ENCODE measurements at places on chromosomes 12 and 14. TPM values are rescaled to one million over a fixed set of nuclear protein-coding genes. Genes with fewer than 3 reads are reported as not detected.

PZP gene
- not detected for total RNA-seq

ACSS3 gene
- total RNA-seq, result not detected

CARMIL3 gene
- 0.17 TPM for total RNA-seq

PLEKHG7 gene
- not detected for total RNA-seq

BMP4 gene
- total RNA-seq, result 1.9 TPM

INHBC gene
- total RNA-seq, result 0.14 TPM

CCDC196 gene
- total RNA-seq, result not detected

CRIP1 gene
- 0.50 TPM for total RNA-seq

THAP2 gene
- total RNA-seq, result 3.8 TPM

SLCO1A2 gene
- not detected for total RNA-seq

CD4 gene
- total RNA-seq, result 1.8 TPM

EAPP gene
- total RNA-seq, result 28.9 TPM

OXA1L gene
- 76.3 TPM for total RNA-seq

SLC7A8 gene
- total RNA-seq, result 25.3 TPM

Data from mammary epithelial cell (primary cell).